Stimulated activated CD8-positive, alpha-beta memory T cell treated with anti-CD3 and anti-CD28 coated beads, Interleukin-4, amount 100 ng/mL, for 1 hour (primary cell): ENCODE measurements at places on chromosomes 12 and 14.

DNA sequence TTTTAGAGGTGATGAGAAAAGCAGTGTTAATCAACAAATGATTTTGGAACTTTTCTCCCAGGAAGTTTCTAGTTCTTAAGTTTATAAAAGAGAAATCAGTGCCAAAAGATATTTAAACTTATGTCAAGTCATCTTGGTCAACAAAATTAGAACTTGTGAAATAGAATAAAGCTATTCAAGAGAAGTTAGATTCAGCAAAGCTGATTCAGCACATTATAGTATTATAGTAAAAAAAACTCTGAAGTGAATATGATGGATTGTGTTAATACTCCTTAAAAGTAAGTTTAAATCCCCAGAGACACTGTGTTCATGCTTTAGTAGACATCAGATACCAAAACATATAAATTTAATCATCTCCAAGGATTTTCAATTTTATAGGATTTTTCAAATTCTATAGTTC is 210.2 kb upstream of the RPL10L start:
- no peak for DNase-seq

- no peak for DNase-seq
Measured at GRCh38 chr12:12681061-12681765, 14.8 kb downstream of the GPR19 start.

GRCh38 chr12:62260733-62261683 is 804 bp downstream of the USP15 start:
- DNase-seq = peak; percentile 17

- DNase-seq = no peak
Measured at GRCh38 chr12:59087077-59087673, 166.9 kb upstream of the LRIG3 start.

DNA sequence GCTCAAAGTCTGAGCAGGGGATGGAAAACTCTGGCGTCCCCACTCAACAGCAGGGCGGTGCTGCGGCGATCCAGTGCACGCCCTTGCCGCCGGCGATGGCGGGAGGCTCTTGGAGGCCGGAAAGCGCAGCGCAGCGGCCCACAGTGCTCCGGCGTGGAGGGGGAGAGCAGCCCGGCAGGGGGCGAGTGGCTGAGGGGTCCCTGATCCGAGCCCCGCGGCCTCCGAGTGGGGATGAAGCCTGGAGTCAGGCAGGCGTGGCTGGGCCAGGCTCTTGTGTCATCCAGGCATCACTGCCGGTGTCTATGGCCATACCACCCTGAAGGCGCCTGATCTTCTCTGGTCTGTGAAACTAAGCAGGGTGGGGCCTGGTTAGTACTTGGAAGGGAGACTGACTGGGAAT is 183.1 kb downstream of the ALG10 start:
- DNase-seq = no peak

GRCh38 chr14:64249363-64249762 is 44.8 kb downstream of the ESR2 start:
- no peak for DNase-seq

DNA sequence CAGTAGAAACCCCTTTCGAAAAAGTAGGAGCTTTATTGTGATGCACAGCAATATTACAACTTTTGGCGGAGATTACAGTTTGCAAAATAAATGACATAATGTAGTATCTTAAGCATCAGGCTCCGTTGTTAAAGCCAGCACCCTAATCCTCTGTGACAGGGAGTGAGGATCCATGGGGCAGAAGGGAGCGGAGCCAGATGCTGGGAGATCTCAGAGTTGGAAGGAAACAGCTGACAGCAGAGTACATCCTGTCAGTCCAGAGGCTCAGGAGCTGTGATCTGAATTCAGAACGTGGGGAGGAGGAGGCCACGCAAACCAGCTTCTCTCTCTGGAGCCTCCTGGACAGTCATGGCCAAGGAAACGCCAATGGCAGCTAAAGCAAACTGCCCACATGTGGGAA is 55.7 kb downstream of the TMTC1 start:
- DNase-seq = no peak

GRCh38 chr14:57519043-57519442 is 25.4 kb upstream of the CCDC198 start:
- DNase-seq = no peak

DNA sequence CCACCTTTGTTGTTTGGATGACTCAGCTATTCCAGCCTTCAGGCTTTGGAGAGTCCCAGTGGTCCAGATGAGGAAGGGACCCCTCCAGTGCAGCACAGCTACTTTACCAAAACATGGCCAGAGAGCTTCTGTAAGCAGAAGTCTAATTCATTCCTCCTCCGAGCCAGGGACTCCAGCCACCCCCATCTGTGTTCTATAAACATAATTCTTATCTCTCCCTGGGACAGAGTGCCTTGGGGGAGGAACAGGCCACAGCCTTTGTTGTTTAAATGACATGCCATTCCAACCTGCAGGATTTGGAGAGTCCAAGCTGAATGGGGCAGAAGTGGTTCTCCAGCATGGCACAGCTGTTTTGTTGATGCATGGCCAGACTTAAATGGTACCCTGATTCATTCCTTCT is 994.0 kb downstream of the TRHDE start:
- no peak for DNase-seq

GRCh38 chr14:97771340-97772045 is 974.3 kb downstream of the VRK1 start:
- DNase-seq = no peak

- DNase-seq = no peak
Measured at GRCh38 chr12:75882421-75882820, 149.2 kb downstream of the PHLDA1 start.

- no peak for DNase-seq
Measured at GRCh38 chr12:12350868-12351463, 924 bp upstream of the MANSC1 start.

DNA sequence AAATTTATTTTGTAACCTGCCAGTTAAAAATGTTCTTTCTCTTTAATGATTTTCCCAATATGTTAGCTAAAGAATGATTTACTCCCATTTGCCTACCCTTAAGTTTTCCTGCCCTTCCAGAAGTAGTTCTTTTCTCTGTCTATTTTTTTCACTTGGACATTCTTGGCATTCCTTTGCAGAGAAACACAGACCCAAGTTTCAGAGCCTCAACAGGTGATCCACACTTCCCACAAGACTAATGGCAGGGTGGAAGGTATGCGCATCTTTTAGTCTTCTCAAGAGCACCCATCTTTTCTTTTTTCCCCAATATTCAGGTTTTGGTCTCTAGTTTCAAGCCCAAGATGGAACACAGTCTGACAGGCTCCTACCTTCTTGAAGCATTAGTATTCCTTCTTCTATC is 420.7 kb downstream of the ADAMTS20 start:
- no peak for DNase-seq

- DNase-seq = no peak
Measured at GRCh38 chr12:100365411-100365810, 8.5 kb downstream of the SLC17A8 start.

GRCh38 chr14:43145361-43145760 is 1361.7 kb downstream of the FSCB start:
- DNase-seq = no peak

GRCh38 chr12:117662220-117662619 is 300.8 kb upstream of the NOS1 start:
- DNase-seq = no peak

GRCh38 chr12:95601091-95601961 is 50.0 kb upstream of the USP44 start:
- no peak for DNase-seq

- no peak for DNase-seq
Measured at GRCh38 chr12:42010715-42011114, 134.0 kb downstream of the GXYLT1 start.

DNA sequence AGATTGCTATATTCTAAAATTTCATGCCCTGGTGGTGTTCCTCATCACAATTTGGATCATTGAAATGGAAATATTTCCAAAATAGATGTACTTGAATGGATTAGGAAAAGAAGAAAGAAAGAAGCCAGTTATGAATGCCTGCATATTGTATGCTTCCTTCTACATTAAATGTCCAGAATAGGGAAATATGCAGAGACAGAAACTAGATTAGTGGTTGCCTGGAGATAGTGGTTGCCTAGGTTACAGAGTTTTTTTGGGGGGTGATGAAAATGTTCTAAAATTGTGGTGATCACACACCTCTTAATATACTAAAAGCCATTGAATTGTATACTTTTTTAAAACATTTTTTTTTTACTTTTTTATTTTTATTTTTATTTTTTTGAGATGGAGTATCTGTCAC is 18.0 kb downstream of the TUBA1A start:
- no peak for DNase-seq
